BJ (cell line): ENCODE measurements at places on chromosomes 4 and X. TPM values are rescaled to one million over a fixed set of nuclear protein-coding genes. Genes with fewer than 3 reads are reported as not detected.
A peak's percentile ranks its signal among the peaks of the same experiment; 100 is the strongest.

DNA sequence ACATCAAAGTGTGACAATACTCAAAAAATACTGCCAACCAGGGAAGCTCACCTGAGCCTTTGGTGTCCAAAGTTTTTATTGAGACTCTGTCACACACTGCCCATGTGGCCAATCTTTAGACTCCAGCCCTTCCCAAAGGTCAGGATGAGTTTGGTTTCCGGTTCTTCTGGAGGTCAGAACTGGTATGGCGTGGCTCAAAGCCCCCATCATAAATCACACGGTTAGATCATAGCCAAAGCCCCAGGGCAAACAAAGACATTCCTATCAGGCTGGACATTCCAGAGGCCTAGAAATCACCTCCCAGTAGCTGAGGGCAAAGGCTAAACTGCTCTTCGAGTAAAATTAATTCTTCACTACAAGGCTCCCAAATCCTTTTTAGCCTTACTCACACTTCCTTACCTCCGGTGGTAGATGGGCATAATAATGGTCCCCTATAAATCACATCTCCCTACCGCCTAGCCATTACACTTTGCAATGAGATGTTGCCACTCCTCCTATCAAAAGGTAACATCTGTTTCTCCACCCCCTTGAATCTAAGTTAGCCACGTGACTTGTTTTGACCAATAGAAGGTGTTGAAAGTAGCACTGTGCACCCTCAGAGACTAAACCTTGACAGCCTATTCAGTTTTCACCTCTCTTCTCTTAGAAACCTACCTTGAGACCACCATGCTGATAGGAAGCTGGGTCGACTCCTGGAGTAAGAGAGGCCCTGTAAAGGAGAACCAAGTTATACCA, 137.8 kb upstream of the DUSP21 start:
- no peak for DNase-seq

Gene TMEM150C
- 0.64 and 0.96 TPM in 2 replicates for polyA plus RNA-seq

GRCh38 chr4:548976-549375, 27.1 kb downstream of the TMEM271 start:
- DNase-seq, result no peak

Gene ATP8A1
- polyA plus RNA-seq, result 0.02 and 0.37 TPM in 2 replicates

GRCh38 chr4:40337523-40337922, 2.4 kb downstream of the CHRNA9 start:
- no peak for DNase-seq

Gene STARD8
- polyA plus RNA-seq, result 2.1 and 2.9 TPM in 2 replicates

GRCh38 chr4:102871772-102872171, 3.0 kb downstream of the CISD2 start:
- no peak for DNase-seq

Gene NOX1
- not detected in 2 replicates for polyA plus RNA-seq

GRCh38 chr4:187166886-187167512, 443.3 kb upstream of the FAT1 start:
- DNase-seq, result no peak

Gene FAM47A
- not detected in 2 replicates for polyA plus RNA-seq

Gene RAB39B
- 0.26 and 0.29 TPM in 2 replicates for polyA plus RNA-seq

Gene UBA6
- 34.9 and 67.9 TPM in 2 replicates for polyA plus RNA-seq

Gene DNASE1L1
- polyA plus RNA-seq, result 50.3 and 63.5 TPM in 2 replicates

- DNase-seq, result no peak
Observed at GRCh38 chrX:87571964-87572363, 54.4 kb downstream of the KLHL4 start.

GRCh38 chr4:101037938-101038413, 309.4 kb downstream of the PPP3CA start:
- DNase-seq, result no peak

Gene AFM
- polyA plus RNA-seq, result not detected in 2 replicates

DNA sequence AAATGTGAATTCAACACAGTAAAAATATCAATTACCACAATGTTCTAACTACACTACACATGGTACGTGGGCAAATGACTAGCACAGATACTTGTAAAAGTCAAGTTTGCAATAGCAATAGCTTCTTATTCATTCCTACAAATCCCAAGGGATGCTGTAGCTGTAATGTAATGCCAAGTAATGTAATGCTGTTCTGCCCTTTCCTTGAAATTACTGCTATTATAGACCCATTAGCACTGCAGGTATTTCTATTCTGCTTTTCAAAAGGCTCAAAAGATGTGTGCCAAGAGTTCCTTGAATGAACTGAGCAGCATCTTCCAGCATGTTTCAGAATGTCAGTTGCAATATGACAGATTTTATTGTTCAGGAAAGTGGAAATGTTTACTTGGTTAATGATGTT, 129.9 kb upstream of the BANK1 start:
- no peak for DNase-seq

DNA sequence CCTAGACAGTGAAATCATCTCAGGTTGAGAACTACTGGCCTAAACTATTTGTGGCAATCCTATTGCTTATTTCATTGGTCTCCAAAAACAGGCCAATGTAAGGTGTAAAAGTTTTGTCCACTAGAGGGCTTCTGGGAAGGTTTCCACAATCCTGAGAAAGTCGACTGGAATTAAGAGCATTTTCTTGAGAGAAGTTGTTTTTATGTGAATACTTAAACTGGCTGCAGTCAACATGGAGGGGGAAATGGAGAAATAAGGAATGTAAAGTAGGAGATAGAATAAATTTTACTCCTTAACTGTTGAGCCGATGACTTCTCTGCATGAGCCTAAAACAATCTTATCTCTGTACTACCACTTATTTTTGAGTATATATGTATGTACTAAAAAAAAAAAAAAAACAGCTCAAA, 11.0 kb upstream of the EIF4E start:
- peak; percentile 37 for DNase-seq

Gene NOCT
- polyA plus RNA-seq, result 4.4 and 5.6 TPM in 2 replicates

DNA sequence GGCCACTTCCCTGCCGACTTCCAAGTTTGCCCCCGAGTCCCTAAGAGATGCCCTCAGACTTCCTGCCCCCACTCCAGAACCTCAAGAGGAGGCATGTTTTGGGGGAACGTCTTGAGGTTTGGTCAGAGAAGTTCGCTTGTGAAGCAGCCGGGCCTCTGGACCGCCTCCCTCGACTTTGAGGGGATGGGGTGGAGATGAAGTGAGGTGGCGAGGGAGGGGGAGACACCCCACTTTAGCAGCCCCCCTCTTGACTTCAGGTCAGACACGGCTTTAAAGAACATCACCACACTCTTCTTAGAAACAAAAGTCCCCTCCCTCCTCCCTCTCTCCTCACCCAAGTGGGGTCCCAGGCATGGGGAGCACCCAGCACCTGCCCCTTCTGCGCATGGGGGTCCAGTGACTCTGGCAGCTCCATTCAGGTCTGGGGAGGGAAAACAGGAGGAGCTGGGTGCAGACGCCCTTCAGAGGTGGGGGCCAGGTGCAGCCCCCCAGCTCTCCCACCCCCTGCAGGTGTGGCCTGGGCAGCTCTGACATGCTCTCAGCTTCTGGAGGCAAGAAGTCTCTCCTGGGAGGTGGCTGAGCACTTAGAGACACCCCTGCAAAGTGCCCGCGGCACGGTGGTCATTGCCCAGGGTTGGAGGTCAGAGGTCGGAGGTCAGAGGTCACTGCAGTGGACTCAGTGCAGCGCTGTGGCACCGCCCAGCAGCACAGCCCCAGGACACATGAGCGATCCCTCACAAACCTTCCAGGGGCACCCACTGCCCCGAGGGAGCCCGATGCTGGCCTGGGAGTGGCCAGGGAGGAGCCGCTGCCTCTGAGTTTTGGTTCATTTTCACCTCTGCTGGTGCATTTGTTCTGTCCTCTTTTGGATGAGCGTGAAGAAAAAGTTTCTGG, 108.8 kb downstream of the CPZ start:
- no peak for DNase-seq

DNA sequence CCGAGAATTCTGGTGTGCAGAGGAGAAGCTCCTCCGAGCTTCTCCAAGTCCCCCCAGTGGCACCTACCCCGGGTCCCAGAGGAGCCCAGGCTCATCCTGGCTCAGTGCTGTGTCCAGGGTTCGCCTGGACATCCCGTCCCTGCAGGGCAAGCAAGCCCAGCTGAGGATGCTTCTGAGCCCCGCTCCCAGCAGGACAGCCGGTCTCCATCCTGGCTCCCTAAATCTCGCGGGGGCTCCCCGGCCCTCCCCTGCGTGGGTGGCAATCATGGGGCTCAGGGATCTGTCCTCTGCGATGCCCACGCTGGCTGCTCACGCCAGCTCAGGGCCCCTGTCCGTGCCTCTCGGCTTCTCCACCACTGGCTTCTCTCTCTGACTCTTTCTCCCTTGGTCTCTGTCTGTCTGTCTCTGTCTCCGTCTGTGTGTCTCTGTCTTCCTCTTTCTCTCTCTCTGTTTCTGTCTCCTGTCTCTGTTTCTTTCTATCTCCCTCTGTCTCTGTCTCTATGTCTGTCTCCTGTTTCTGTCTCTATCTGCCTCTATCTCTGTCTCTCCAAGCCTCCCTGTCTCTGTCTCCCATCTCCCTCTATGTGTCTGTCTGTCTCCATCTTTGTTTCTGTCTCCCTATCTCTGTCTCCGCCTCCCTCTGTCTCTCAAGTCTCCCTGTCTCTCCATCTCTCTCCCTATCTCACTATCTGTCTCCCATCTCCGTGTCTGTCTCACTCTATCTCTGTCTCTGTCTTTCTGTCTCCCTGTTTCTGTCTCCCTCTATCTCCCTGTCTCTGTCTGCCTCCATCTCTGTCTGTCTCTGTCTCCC, 27.8 kb upstream of the SLC25A6 start:
- no peak for DNase-seq

GRCh38 chrX:44349561-44349960, 6.1 kb upstream of the EFHC2 start:
- no peak for DNase-seq

GRCh38 chr4:26206339-26206738, 114.5 kb upstream of the RBPJ start:
- DNase-seq, result peak; percentile 25

GRCh38 chr4:53185869-53186585, 179.8 kb downstream of the SCFD2 start:
- DNase-seq, result no peak

Gene TLR10
- polyA plus RNA-seq, result not detected in 2 replicates

Gene LRP2BP
- polyA plus RNA-seq, result 0.13 and 0.15 TPM in 2 replicates

Gene UBA1
- 185 and 296 TPM in 2 replicates for polyA plus RNA-seq

DNA sequence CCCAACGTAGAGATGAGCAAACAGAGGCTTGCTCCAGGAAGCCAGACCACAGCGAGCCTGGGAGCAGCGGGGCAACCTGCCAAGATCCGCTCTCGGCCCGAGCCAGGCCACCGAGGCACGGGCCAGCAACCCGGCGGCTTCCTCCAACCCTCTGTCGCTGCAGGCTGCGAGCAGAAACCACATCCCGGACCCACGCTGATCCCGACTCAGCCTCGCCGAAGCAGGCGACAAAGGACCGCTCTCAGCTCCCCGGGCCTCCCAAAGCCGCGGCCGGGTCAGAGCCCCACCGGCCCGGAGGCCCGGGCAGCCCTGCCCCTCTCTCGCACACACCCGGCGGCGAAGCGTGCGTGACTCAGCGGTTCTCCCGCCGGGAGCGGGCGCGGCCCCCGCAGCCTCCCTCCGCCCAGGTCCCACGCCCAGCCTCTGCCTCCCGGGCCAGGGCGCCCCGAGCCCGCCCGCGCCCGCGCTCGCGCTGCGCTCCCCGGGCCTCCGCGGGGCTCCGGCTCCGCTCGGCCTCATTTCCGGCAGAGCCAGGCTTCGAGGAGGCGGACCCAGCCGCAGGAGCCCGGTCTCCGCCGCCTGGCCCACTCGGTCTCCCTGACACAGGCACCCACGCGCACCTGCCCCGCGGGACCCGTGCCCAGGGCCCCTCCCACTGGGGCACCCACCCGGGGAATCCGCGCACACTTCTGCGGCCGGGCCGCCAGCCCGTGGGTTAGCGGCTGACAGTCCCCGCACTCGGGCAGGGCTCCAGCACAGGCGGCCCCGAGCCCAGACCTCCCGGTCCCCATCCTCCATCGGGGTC, 1.7 kb downstream of the PPP2R2C start:
- DNase-seq, result no peak

- peak; percentile 53 for DNase-seq
Observed at GRCh38 chr4:33837043-33837838, 2407.1 kb downstream of the ARAP2 start.
